ENCODE measurements at places on chromosomes 1 and 21.

GRCh38 chr1:112557385-112557784 lies 48.6 kb downstream of the WNT2B start:
- no peak for DNase-seq

DNA sequence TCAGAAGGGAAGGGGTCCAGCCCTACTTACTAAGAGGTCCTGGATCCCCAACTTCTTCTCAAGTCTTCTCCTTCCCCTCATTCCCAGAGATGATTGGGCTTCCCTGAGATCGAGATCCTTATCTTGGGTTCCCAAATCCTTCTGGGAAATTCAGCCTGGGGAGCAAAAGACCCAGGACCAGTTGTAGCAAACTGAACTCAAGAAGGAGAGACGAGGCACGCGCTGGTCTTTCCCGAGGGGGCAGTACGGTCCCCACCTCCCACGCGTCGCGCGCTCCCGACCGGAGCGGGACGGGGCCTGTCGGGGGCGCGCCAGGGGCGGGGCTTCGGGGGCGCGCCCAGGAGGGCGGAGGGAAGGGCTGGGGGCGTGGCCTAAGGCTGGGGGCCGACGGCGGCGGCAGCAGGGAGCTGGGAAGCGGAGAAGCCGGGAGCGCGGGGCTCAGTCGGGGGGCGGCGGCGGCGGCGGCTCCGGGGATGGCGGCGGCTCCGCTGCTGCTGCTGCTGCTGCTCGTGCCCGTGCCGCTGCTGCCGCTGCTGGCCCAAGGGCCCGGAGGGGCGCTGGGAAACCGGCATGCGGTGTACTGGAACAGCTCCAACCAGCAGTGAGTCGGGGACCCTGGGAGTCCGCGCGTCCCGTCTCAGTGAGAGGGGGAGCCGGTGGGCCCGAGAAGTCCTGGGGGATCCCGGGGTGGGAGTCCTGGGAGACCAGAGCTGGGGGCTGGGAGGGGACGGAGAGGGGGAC lies at the start of gene EFNA3:
EFNA3 (plus strand) TSS at position 369 of the 741 bp plus-strand sequence; CDS start at position 474, 105 bp downstream.
- DNase-seq = peak; percentile 50

DNA sequence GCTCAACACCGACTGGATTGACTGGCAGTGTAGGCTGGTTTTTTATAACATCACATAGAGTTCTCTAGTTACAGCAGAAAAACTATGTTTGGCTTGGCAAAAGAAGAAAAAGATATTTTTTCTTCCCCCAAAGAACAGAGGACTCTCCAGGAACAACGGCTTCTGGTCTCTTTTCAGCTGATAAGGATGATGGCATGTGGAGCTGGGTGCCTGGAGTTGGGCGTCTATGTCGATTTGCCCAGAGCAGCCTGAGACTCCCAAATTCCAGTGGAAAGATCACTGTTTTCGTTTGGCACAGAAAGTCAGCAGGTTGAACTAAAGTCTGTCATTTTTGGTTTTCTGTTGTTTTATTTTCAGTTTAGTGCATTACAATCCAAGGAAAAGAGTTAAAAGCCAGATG lies 91.1 kb downstream of the SMYD2 start:
- no peak for DNase-seq

DNA sequence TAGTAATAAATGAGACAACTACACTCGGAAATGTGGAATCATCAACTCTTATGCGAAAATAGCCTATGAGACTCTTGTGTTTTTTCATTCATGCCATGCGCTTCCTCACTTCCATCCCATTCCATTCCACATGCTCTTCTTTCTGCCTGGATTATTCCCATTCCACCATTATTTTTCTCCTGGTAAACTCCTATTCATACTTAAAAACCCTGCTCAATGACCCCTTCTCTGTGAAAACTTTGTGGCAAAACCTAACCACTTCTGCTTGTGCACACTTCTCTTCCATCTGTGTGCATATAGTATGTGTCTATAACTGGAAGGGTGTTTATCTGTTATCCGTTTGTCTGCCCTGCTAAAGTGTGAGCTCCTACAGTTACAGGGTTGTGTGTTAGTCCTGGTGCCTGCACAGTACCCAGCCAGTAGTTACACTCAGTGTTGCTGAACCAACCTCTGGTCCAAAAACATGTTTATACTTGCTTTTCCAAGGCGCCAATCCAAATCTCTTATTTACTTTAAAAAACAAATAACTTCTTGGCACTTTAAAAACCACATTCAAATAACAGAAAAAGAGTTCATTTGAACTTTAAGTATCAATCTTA lies 10.7 kb downstream of the EPHX1 start:
- DNase-seq = no peak

DNA sequence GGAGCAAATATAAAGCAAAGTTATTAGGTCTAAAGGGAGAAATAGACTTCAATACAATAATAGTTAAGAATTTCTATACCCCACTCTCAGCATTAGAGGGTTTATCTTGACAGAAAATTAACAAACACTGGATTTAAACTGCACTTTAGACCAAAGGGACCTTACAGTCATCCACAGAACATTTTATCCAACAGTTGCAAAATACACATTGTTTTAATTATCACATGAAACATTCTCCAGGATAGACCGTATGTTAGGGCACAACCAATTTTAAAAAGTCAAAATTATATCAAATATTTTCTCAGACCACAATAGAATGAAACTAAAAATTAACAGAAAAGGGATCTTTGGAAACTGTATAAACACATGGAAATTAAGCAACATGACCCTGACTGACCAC lies 384.5 kb upstream of the C1orf87 start:
- DNase-seq = no peak
